ENCODE measurements at places on chromosomes 12 and 14. TPM values are rescaled to one million over a fixed set of nuclear protein-coding genes. Genes with fewer than 3 reads are reported as not detected.

- DNase-seq, result no peak
Observed at GRCh38 chr14:61876362-61877034, 114.3 kb downstream of the SNAPC1 start.

DNA sequence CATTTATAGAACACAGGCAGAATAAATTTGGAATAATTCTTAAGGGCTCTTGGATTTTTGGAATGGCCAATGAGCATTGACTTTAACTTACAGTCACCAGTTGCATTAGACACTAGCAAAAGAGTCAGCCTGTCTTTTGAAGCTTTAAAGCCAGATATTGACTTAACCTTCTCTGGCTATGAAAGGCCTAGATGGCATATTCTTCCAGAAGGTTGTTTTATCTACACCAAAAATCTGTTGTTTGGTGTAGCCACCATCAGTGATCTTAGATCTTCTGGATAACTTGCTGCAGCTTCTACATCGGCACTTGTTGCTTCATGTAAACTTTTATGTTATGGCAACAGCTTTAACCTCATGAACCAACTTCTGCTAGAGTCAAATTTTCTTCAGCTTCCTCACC lies 10.4 kb downstream of the PCNX1 start:
- DNase-seq, result no peak

GRCh38 chr12:76649099-76649498 lies 89.5 kb upstream of the OSBPL8 start:
- DNase-seq, result no peak

DNA sequence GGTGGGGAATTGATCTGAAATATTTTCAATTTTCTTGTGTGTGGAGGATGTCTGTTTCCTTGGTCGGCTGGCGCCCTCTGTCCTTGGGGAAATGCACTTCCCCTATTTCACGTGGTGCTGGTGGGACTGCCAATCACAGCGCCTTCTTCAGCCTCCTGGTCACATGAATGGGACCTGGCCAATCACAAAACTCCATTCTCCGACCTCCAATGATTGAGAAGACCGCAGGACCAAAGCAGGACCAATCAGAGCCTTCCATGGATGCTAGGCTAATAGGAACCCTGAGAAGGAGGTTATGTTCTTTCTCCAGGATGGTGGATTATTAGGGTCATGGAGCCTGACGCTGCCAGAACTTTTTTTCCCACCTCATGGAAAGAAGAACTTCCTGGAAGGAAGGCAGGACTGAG lies 188.7 kb downstream of the TTC8 start:
- DNase-seq, result no peak

DNA sequence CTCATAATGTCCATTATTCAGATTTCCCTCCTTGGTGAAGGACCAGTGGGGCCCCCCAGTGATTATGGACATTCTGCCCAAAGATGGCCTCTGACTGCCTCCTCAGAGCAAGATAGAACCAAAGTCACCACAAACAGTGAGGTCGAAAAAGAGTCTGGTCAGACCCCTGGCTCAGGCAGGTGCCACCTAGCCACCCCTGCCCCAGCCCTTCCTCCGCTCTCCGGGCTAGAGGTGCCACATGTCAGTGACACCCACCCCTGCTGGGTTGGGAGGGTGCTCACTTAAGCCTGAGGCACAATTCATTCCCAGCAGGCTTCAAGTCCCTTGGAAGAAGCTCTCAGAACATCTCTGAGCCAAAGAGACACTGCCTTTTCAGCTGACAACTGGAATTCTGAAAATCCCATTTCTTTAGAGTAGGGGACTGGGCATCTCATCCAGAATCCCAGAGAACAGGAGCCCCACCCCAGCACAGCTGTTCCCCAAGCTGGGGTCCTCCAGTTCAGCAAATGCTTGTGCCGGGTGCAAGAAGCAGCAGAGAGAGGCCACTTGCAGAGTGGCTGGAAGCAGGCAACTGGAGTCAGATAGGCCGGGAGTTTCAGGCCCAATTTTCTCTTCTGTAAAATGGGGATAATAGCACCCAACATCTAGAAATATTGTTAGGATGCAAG lies 50.3 kb downstream of the ISCA2 start:
- no peak for DNase-seq

DNA sequence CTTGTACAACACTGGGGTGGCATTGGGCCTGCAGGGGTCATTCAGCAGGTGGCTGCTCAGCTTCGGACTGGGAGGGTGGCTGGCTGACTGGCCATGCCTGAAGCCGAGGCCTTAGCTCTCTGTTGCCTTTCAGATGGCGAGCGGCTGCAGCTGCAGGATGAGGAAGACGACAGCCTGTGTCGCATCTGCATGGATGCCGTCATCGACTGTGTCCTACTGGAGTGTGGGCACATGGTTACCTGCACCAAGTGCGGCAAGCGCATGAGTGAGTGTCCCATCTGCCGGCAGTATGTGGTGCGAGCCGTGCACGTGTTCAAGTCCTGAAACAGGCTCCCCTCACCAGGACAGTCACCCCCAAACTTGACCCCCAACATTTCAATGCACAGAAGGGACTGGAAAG lies 23.3 kb downstream of the RNF34 start:
- no peak for DNase-seq

- DNase-seq, result no peak
Observed at GRCh38 chr14:95697764-95698163, 11.5 kb downstream of the TCL1B start.

- DNase-seq, result no peak
Observed at GRCh38 chr12:119447618-119448017, 113.1 kb downstream of the CCDC60 start.

GRCh38 chr14:97441740-97442362 lies 644.7 kb downstream of the VRK1 start:
- no peak for DNase-seq

DNA sequence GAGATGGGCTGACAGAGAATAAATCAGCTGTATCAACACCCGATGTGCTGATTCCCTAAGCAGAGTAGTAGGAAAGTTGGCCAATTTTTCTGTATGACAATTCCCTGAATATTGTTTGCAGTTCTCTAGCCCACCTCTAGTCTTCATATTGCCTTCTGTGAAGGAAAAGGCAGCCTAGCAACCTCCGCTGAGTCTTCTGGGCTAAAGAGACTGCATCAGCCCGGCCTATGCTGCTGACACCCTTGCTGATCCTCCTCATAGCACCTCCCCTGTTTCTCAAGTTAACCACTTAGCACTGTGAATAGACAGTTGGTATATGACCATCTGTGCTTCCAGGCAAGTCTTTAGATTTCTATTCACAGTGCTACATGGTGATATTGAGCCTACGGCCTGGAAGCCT lies 161.1 kb upstream of the EGLN3 start:
- DNase-seq, result no peak

TOMM20L gene
- not detected for total RNA-seq

CLEC1B gene
- not detected for total RNA-seq

WDHD1 gene
- 3.9 TPM for total RNA-seq

CAPS2 gene
- 7.7 TPM for total RNA-seq

ANKS1B gene
- not detected for total RNA-seq

PTPRQ gene
- not detected for total RNA-seq
